CD4-positive, CD25-positive, alpha-beta regulatory T cell (primary cell): ENCODE measurements at places on chromosomes 11 and 22. TPM values are rescaled to one million over a fixed set of nuclear protein-coding genes. Genes with fewer than 3 reads are reported as not detected.
A peak's percentile ranks its signal among the peaks of the same experiment; 100 is the strongest.

DNA sequence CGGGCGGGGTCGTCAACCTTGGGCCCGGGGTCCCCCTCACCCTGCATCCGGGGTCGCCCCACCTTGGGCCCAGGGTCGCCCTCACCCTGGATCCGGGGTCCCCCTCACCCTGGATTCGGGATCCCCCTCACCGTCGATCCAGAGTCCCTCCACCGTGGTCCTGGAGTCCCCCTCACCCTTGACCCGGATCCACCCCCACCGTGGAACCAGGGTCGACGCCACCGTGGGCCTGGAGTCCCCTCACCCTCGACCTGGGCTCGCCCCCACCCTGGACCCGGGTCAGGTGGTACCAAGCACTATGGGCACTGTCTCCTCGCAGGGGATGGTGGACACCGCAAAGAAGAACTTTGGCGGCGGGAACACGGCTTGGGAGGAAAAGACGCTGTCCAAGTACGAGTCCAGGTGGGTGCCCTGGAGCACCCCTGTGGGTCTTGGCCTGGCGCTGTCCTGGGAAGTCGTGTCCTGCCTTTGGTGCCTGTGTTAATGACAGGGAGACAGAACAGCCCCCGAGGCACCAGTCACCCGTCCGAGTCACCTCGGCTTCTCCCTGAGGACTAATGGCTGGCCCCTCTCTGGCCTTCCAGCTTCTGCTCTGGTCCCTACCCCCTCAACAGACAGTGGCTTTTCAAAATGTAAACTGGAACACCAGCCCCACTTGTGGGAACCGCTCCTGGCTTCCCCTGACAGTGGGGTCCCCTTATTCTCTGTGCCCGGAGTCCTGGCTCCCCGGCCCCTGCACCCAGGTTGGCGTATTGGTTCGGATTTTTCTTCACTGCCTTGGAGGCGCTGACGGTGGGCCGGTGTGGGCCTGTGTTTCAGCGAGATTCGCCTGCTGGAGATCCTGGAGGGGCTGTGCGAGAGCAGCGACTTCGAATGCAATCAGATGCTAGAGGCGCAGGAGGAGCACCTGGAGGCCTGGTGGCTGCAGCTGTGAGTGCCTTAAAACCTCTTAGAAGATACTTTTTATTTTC lies 762 bp downstream of the CRELD2 start:
- no peaks in the 10 kb centered on the region for H3K27me3 ChIP-seq
- peaks cover 3% of the 10 kb centered on the region for H3K36me3 ChIP-seq
- no peak for DNase-seq
- peaks cover 27% of the 10 kb centered on the region for H3K4me1 ChIP-seq
- H3K27ac ChIP-seq: peak overlapping the region; percentile 23

GGTLC2 gene
- total RNA-seq: not detected

RAB36 gene
- total RNA-seq: 0.17 TPM

DNA sequence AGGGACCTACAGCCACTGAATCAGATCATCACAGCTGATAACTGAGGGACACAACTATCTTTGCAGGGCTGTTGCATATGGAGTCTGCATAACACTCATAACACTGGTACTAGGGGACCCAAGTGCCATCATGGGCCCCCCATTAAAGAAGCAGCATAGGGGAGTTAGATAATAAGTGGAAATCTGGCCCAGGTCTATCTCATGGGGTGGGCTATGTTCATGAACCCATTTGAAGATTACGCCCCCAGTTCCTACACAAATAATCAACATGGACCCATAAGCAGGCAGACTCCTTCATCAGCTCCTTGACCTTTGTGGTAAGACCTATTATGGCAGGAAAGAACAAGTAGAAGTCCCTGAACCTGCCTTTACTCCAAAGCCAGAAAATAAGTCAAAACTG lies 48.8 kb downstream of the ASCL2 start:
- no peaks in the 10 kb centered on the region for H3K36me3 ChIP-seq
- H3K27me3 ChIP-seq: peaks cover 9% of the 10 kb centered on the region
- H3K27ac ChIP-seq: no peak overlapping the region
- H3K4me3 ChIP-seq: no peak overlapping the region
- no peak for DNase-seq

DDI1 gene
- not detected for total RNA-seq

DCHS1 gene
- 2.4 TPM for total RNA-seq

DNA sequence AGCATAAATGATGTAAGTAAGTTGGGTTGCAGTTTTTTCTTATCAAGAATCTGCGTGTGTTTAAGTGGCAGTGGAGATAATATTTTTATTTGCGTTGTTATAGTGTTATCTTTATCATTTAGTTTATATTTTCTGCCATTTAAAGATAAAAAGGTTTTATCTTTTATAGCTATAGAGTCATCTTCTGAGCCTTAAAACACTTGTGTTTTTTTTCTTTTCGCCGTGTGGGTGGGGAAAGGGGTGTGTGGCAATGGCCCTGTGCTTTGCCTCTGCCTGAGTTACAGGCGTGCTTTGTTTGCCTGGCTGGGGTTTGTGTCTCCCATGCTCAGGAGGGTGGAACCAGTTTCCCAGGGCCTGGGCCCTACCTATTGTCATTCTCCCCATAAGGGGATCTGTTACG lies 16.2 kb downstream of the ARHGEF12 start:
- no peak overlapping the region for H3K27ac ChIP-seq
- H3K4me1 ChIP-seq: no peaks in the 10 kb centered on the region
- no peak overlapping the region for H3K4me3 ChIP-seq
- no peaks in the 10 kb centered on the region for H3K36me3 ChIP-seq
- H3K27me3 ChIP-seq: peaks cover 2% of the 10 kb centered on the region
- no peak for DNase-seq

ESAM gene
- 3.0 TPM for total RNA-seq

PKNOX2 gene
- not detected for total RNA-seq

GRCh38 chr22:29343313-29343805 lies 27.9 kb upstream of the RASL10A start:
- no peak overlapping the region for H3K4me3 ChIP-seq
- H3K27me3 ChIP-seq: no peaks in the 10 kb centered on the region
- H3K27ac ChIP-seq: no peak overlapping the region
- DNase-seq: no peak
- no peaks in the 10 kb centered on the region for H3K4me1 ChIP-seq

- peaks cover 9% of the 10 kb centered on the region for H3K27me3 ChIP-seq
- H3K36me3 ChIP-seq: peaks cover 20% of the 10 kb centered on the region
- no peak for DNase-seq
- H3K4me3 ChIP-seq: peak overlapping the region; percentile 79
- peaks cover 21% of the 10 kb centered on the region for H3K4me1 ChIP-seq
Observed at GRCh38 chr11:67606093-67606491, 644 bp upstream of the NDUFV1 start.

NCF4 gene
- total RNA-seq: 53.1 TPM

RRM1 gene
- total RNA-seq: 76.9 TPM

DNA sequence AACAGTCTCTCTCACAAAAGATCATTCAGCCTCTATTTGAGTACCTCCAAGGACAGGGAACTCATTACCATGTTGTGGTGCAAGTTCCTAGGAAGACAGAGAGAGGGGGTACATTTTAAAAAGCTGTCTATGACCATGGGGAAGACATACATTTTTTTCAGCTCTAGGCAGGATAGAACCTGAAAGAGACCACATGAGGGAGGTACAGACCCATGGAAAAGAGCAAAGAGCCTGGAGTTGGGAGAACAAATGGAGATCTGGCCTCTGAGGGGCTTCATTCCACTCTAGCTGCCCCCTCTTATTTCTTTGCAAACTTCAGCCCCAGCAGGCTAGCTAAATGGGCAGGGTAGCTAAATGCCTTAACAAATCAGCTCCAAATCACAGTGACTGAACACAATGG lies 36.3 kb downstream of the KCNC1 start:
- DNase-seq: no peak
- H3K4me3 ChIP-seq: no peak overlapping the region
- H3K36me3 ChIP-seq: no peaks in the 10 kb centered on the region
- no peaks in the 10 kb centered on the region for H3K4me1 ChIP-seq
- H3K27me3 ChIP-seq: no peaks in the 10 kb centered on the region

- peaks cover 28% of the 10 kb centered on the region for H3K4me1 ChIP-seq
- H3K36me3 ChIP-seq: no peaks in the 10 kb centered on the region
- H3K27ac ChIP-seq: no peak overlapping the region
- H3K27me3 ChIP-seq: peaks cover 15% of the 10 kb centered on the region
Observed at GRCh38 chr11:10935015-10935559, 77.2 kb upstream of the ZBED5 start.

- H3K4me1 ChIP-seq: no peaks in the 10 kb centered on the region
- DNase-seq: no peak
- no peak overlapping the region for H3K4me3 ChIP-seq
- no peaks in the 10 kb centered on the region for H3K27me3 ChIP-seq
- H3K27ac ChIP-seq: no peak overlapping the region
Observed at GRCh38 chr11:106001304-106002012, 20.6 kb downstream of the MSANTD4 start.

- peaks cover 4% of the 10 kb centered on the region for H3K27me3 ChIP-seq
- no peak overlapping the region for H3K4me3 ChIP-seq
- no peak overlapping the region for H3K27ac ChIP-seq
- no peaks in the 10 kb centered on the region for H3K4me1 ChIP-seq
Observed at GRCh38 chr11:70070706-70071105, 7.4 kb upstream of the ANO1 start.

DNA sequence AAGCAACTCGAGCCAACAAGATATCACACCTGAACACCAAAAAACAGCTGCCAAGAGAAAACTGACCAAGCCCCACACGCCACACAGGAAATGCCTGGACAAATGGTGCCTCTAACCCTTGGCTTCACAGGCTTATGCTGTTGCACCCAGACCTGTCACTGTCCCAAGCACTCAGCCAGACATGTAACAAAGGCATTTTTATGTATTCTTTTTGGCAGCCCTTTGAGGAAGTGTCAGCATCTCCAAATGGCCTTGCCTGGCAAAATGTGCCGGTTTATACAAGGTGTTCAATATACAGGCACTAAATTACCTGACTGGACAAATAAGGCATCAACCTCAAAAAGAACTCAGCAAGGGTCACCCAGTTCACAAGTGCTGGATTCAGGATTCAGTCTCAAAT lies 6.1 kb downstream of the HDHD5 start:
- no peaks in the 10 kb centered on the region for H3K27me3 ChIP-seq
- DNase-seq: no peak
- no peak overlapping the region for H3K27ac ChIP-seq
- H3K4me3 ChIP-seq: no peak overlapping the region

DNA sequence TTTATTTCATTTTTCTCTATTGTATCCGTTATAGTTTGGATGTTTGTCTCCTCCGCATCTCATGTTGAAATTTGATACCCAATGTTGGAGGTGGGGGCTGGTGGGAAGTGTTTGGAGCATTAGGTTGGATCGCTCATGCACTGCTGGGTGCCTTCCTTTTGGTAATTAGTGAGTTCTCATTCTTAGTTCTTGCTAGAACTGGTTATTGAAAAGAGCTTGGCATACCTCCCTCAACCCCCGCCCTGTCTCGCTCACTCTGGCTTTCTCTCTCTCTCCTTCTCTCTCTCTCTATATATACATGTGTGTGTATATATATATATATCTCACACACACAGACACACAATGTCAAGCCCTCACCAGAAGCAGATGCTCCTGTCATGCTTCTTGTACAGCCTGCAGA lies 978.7 kb downstream of the DLG2 start:
- no peaks in the 10 kb centered on the region for H3K36me3 ChIP-seq
- H3K4me1 ChIP-seq: no peaks in the 10 kb centered on the region
- no peak for DNase-seq
- no peaks in the 10 kb centered on the region for H3K27me3 ChIP-seq

CCDC89 gene
- total RNA-seq: not detected

- H3K4me1 ChIP-seq: peaks cover 57% of the 10 kb centered on the region
- peak overlapping the region; percentile 84 for H3K27ac ChIP-seq
- no peaks in the 10 kb centered on the region for H3K27me3 ChIP-seq
Observed at GRCh38 chr11:46119352-46120216, 1.7 kb downstream of the PHF21A start.

FOLR3 gene
- not detected for total RNA-seq

DNA sequence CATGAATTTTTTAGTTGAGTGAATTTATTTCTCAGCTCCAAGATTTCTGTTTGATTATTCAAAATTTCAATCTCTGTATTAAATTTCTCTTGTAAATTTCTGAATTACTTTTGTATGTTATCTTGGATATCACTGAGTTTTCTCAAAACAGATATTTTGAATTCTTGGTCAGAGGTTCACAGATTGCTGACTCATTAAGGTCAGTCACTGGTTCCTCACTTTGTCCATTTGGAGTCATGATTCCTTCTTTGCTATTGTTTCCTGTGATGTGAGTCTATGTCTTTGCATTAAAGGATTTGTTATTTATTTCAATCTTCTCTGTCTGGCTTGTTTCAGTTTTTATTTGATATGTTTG lies 10.2 kb upstream of the IL17RA start:
- no peaks in the 10 kb centered on the region for H3K36me3 ChIP-seq
- no peak for DNase-seq
- no peak overlapping the region for H3K4me3 ChIP-seq
- no peak overlapping the region for H3K27ac ChIP-seq

DNA sequence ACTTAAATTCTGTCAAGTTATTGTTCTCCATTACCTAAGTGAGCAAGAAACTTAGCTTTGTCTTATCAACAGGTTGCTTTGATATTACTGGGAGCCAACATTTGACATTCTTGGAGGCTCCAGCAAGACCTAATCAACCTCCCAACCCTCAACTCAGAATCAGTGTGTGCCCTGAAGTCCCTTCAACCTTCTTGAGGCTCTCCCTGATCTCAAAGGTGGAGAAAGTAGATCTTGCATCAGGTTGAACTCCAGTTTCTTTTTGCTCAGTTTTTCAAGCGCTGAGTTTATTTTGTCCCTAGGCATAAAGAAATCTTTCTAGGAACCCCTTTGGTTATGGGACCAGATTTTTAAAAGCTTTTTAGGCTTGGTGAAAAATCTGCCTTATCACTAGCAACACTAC lies 1.4 kb downstream of the FAM111A start:
- peak overlapping the region; percentile 93 for H3K27ac ChIP-seq
- DNase-seq: no peak
- peak overlapping the region; percentile 97 for H3K4me3 ChIP-seq
- no peaks in the 10 kb centered on the region for H3K27me3 ChIP-seq

DNA sequence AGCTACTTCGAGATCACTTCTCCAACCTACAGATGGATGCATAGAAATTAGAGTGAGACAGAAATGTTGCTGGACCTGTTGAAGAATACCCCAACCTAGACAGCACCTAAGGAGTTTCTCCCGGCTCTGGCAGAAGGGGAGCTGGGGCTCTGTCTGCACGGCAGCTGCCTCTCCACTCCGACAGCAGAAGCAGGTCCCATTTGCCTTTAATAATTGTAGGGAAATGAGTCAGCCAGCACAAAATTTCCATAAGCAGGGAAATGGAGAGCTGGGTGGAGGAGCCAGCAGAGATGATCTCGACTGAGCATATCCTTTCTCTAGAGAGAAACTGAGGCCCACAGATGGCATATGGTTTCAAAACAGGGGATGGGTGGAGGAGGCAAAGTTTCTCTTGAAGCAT lies 80.1 kb downstream of the EFCAB6 start:
- H3K4me1 ChIP-seq: no peaks in the 10 kb centered on the region
- no peak overlapping the region for H3K4me3 ChIP-seq
- no peak overlapping the region for H3K27ac ChIP-seq
- H3K36me3 ChIP-seq: no peaks in the 10 kb centered on the region
- no peak for DNase-seq
- H3K27me3 ChIP-seq: no peaks in the 10 kb centered on the region

TCN2 gene
- 0.30 TPM for total RNA-seq
